ENCODE measurements at places on chromosomes 1 and 21. TPM values are rescaled to one million over a fixed set of nuclear protein-coding genes. Genes with fewer than 3 reads are reported as not detected.

FCAMR gene
- total RNA-seq: not detected

GRCh38 chr1:151147665-151148064 lies 1.2 kb upstream of the SEMA6C start:
- no peak for DNase-seq

B4GALT2 gene
- total RNA-seq: 133 TPM

PEAR1 gene
- total RNA-seq: 5.2 TPM

- no peak for DNase-seq
Observed at GRCh38 chr1:91591175-91591974, 90.7 kb downstream of the CDC7 start.

DNA sequence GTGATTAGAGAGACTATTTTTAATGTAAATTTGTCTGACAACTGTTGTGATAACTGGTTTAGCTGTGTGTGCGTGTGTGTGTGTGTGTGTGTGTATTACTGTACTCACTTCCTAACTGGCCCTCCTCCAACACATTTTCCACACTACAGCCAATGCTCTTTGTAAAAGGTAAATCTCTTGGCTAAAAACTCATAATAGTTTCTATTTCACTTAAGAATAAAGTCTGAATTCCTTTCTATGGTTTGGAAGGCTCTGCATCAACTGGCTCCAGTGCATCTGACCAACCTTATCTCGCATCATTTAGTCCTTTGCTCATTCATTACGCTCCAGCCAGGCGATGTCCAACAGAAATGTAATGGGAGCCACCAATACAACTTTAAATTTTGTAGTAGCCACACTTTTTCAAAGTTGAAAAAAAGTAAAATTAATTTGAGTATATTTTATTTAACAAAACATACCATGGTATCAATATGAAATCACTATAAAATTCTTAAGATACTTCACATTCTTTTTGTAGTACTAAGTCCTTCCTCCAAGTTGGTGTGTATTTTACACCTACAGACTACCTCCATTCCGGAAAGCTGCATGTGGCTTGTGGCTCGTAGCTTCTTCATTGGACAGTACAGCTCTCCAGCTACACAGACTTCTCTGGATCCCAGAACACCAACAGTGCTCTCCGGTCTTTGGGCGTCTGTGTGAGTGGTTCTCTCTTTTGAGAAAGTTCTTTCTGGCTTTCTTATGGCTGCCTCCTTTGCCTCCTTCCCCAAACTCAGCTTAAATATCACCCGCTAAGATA lies 68.9 kb downstream of the NRIP1 start:
- DNase-seq: peak; percentile 11

EFCAB7 gene
- total RNA-seq: 2.6 TPM

DNA sequence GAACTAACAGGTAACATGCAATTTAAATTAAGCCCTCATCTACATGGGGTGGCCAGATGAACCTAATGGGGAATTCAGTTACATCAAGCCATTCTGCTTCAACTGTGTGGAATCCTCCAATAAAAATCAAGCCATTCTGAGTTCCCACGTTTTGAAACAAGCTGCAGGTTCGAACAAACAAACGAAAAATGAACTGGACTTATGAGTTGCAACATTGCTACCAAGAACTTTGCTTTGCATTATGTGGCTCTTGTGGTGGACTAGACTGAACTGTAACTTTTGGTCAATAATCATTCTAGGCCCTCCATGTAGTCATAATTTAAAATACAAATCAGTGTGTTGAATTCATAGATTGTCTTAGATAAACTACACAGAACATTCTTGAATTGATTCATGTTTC lies 517.2 kb downstream of the PTBP2 start:
- no peak for DNase-seq

DNA sequence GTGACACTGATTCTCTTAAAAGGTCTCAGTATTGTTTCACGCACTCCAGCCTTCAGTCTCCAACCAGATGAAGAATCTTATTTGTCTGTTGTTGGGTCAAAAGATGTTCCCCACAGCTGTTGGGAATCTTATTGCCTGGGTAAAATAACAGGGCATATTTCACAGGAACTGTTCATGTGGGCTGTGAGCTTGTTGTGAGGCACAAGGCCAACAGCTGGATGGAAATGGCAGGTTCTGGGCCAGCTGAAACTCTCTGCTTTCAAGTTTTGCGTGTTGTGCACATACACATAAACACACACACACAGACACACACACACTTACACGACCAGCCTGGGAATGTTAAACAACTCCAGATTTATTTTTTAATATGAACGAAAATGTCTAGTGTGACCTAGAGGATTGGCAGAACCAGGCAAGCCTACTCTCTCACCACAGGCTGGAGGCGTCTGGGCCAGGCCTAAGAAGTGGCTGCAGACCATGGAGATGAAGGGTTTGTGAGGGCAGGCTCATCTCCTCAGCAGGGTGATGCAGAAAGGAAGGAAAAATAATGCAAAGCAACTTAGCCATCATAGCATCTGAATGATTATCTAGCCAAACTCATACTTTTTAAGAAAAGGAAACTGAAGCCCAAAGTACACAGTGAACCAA lies 357.0 kb downstream of the TTLL7 start:
- no peak for DNase-seq

PLA2G2F gene
- not detected for total RNA-seq

DNA sequence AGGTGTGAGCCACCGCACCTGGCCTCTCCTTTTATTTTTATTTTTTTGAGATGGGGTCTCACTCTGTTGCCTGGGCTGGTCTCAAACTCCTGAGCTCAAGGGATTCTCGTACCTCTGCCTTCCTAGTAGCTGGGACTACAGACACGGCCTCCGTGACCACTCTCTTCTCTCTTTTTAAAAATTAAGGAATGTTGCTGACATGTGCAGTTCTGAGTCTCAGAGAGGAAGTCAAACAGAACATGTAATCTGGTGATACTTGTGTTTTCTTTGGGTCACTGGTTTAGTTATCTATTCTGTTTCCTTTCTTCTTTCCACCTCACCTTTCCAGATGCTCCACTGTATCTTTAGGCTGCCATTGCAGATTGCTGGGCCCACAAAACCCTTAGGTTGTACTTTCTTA lies 2.7 kb downstream of the WDTC1 start:
- no peak for DNase-seq

SLFNL1 gene
- not detected for total RNA-seq

- DNase-seq: no peak
Observed at GRCh38 chr1:48803474-48803873, 26.8 kb upstream of the BEND5 start.

KRTAP21-2 gene
- not detected for total RNA-seq

DNA sequence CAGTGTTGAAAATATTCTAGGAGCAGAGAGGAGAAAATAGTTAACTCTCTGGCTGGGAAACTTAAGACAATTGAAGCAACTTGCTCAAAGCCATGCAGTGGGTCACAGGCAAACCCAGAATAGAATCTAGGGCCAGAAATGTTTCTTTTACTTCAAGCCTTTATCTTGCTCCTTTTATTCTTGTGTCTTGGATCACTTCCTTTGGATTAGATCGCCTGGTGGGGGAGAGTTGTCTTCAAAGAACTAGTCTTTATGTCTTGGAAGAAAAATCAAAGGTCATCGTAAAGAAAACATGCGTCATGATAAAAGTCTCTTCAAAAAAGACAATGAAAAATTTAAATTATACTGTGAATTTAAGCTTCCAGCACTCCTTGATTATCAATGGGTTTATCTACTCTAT lies 493.6 kb upstream of the USP24 start:
- no peak for DNase-seq

GRCh38 chr1:179824265-179824664 lies 53.3 kb downstream of the TOR1AIP2 start:
- DNase-seq: no peak

GRCh38 chr21:27761623-27762022 lies 794.7 kb upstream of the ADAMTS5 start:
- DNase-seq: no peak

LAD1 gene
- total RNA-seq: not detected

- DNase-seq: no peak
Observed at GRCh38 chr1:182515556-182515955, 65.6 kb downstream of the RGSL1 start.

DNA sequence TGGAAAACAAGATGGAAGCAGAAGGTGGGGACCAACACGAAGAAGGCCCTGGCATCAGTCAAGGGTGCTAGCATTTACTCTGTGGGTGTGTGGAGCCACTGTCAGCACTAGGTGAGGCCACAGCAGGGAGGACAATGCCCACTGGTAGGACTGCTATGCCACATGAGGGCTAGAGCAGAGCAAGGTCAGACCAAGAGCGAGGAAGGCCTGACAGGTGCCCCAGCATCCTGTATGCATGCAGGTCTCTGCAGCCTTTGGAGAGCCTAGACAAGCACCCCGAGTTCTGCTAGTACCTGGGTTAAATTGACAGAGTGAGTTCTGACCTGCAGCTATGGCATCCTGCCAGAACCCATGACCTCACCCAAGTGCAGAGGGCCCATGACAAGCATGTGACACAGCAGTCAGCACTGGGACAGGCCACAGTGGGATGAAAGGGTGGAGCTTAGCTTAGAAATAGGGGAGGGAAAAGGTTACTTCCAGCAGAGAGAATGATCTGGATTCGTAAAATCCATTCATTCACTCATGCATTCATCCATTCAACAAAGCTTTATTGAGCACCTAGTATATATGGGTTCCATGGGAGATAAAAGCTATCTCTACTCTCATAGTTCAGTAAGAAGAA lies 9.0 kb upstream of the CSF1 start:
- DNase-seq: peak; percentile 30

IGSF3 gene
- total RNA-seq: 11.1 TPM

- DNase-seq: no peak
Observed at GRCh38 chr21:46554431-46555224, 50.3 kb downstream of the S100B start.

DNA sequence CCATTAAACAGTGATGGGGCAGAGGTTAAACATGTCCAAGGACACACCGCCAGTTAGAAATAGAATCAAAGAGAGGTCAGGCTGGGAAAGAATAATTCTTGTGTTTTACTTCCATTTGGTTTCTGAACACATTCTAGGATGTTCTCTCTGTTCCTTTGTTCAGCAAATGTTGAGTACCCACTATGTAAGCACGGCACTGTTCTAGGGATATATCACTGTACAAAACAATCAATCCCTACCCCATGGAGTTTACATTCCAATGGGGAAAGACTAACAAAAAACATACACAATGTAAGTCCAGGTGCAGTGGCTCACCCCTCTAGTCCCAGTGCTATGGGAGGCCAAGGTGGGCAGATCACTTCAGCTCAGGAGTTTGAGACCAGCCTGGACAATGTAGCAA lies 6.2 kb downstream of the MYOCOS start:
- no peak for DNase-seq

- DNase-seq: no peak
Observed at GRCh38 chr1:61572046-61572445, 152.9 kb downstream of the TM2D1 start.

DNA sequence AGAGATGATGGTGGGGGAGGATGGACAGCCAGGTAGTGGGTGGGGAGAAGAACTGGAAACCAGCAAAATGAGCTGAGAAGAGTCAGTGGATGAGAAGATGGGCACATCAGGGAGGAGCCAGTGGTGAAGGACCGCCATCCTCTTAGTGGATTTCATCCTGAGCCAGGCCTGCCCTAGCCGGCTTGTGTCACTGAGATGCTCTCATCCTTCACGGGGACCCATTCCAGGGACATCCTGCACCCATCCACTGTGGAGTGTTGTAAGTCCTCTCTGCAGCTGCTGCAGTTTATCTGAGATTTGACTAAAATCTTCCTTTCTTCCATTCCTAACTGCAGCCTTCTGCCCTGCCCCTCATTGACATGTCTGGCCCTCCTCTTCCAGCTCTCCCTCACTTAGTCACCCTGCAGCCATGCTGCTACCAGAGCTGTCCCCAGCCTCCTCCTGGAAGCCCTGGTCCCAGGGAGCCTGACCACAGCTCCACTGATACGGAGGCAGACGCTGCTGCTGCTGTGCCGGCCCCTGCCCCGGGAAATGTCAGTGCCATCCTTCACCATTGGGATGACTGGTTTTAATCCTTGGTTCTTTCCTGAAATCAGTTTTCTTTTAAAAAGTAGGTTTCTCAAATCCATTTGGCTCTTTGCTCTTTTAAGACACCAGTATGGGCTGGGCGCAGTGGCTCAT lies 33.2 kb downstream of the STUM start:
- DNase-seq: no peak

DNA sequence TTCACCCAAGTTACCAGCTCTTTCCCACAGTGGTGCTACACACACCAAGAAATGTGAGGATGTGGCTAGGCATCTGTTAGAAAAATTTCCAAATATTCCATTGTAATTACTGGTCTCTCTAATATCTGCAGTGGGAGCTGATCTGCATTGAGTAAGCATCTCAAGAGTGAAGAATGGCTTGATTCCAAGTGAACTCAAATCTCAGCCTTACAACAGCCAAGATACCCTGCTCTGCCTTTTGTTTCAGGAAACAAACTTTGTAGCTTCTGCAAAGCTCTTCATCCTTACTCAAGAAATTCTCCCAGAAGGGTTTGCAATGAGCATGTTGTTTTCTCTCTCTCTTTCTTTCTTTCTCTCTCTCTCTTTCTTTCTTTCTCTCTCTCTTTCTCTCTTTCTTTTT lies 181.1 kb downstream of the FCRL5 start:
- DNase-seq: no peak

- no peak for DNase-seq
Observed at GRCh38 chr1:69913977-69914376, 291.4 kb downstream of the LRRC40 start.

GRCh38 chr1:241870336-241870735 lies 22.3 kb downstream of the EXO1 start:
- no peak for DNase-seq

DNA sequence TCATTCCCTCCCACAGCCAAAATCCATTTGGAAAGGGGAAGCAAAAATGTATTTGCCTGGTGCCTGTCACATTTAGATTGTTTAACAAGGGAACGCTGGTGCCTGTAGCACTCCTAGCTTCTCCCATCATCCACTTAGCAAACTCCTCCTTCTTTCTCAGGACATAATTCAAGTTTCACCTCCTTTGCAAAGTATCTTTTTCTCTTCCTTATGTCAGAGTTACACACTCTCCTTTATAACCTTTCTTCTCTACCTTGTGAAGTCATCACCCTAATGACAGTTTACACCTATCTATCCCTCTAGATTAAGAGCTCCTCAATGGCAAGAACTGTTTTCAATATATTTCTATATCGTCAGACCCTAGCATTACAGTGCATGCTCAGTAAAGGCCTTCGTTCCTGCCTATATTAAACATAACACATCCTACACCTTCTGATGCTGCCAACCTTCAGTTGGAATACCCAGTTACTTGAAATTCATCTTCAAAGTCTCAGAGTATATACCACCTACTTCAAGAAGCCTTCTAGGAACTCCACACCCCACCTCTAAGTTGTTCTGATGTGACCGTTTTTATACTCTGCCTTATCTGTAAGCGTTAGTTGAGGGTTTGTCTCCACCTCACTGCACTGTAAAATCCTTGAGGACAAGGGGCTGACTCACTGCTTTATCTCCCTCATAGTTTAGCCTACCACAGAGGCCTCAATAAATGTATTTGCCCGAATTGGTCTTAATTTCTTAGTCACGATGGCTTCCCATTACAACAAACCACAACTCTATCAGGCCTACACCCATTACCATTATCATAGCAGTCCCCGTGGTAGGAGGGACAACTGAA lies 1.0 kb upstream of the EPS15 start:
- peak; percentile 80 for DNase-seq

KCNA3 gene
- total RNA-seq: not detected

All from HT1080 (cell line).